ENCODE measurements at places on chromosomes 5 and 9. TPM values are rescaled to one million over a fixed set of nuclear protein-coding genes. Genes with fewer than 3 reads are reported as not detected.

Gene GARIN3
- total RNA-seq, result not detected

Gene ICE1
- 46.5 TPM for total RNA-seq

Gene C9
- total RNA-seq, result not detected

Gene DMRT2
- total RNA-seq, result not detected

Gene ZNG1F
- 11.8 TPM for total RNA-seq

Gene KCNV2
- total RNA-seq, result not detected

Gene OR2V2
- total RNA-seq, result not detected

Gene IRGM
- total RNA-seq, result 2.9 TPM

Gene NMUR2
- not detected for total RNA-seq

Gene ADAMTSL2
- 0.89 TPM for total RNA-seq

Gene TRAF2
- total RNA-seq, result 14.6 TPM

Gene ZFAND5
- total RNA-seq, result 82.4 TPM

Gene LECT2
- total RNA-seq, result not detected

Gene IFNA4
- total RNA-seq, result not detected

Gene SLC6A7
- not detected for total RNA-seq

Gene HK3
- total RNA-seq, result 118 TPM

Gene ISL1
- total RNA-seq, result not detected

Gene BARHL1
- not detected for total RNA-seq

Gene ADAMTS19
- not detected for total RNA-seq

Gene JADE2
- total RNA-seq, result 271 TPM

Gene MRPL36
- total RNA-seq, result 55.2 TPM

All from naive thymus-derived CD4-positive, alpha-beta T cell (primary cell).